Naive thymus-derived CD4-positive, alpha-beta T cell (primary cell): ENCODE measurements at places on chromosomes 6 and 20.

- DNase-seq = no peak
These were observed 28.8 kb downstream of the TLDC2 start for GRCh38 chr20:36904690-36905089.

DNA sequence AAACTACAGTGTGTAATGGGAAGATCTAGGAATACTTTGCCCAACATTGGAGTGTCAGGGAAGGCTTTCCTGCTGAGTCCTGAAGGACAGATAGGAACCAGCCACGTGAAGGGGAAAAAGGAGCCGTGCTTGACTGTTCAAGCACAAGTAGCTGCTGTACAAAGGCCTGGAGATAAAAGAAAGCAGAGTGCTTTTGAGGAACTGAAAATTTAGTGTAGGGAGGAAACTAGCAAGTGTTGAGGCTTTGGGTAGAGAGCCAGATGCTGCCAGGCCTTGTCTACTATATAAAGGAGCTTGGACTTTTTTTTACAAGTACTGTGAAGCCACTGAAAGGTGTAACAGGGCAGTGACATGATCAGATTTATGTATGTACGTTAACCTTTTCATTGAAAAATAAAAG lies 39.0 kb downstream of the DSE start:
- no peak for DNase-seq

DNA sequence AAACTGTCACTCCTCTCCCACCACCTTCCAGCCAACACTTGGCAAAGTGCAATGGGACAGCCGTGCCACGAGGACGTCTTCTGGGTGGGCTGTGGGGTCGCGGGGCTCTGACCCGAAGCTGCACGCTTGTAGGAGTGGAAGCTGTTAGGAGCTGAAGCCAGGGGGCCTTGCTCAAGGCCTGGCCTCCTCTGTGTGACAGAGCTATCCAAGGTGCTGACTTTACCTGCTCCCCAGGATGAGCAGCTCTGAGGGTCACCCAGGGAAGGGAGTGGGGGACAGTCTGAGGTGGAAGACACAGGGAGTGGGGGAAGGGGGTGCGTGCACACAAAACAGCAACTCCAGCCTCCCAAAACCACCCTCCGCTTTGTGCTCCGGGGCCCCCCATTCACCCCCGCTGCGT lies 17.5 kb upstream of the CHRNA4 start:
- DNase-seq = no peak

DNA sequence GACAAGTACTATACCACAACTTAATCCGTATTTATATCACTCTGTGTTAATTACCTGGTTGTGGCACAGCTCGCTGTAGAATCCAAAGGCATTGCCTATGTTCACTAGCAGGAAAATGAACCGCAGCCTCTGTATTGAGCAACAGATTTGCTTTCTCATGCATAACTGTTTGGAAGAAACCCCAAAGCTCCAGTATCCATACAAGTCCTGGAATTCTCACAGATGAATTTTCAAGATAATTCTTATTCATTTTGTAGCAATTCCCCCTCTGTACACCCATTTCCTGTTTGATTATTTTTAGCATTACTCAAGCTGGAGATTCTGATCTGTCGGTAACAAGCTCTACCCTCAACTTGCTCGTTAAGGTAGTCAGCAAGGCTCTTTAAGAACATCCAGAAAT lies 63.5 kb downstream of the STMND1 start:
- DNase-seq = no peak

GRCh38 chr6:41503827-41504465 lies 42.2 kb upstream of the FOXP4 start:
- DNase-seq = no peak

GRCh38 chr6:149265945-149266344 lies 51.6 kb upstream of the TAB2 start:
- no peak for DNase-seq
